Esophagus muscularis mucosa (tissue), 4 donors: ENCODE measurements at places on chromosomes 4 and X.

DNA sequence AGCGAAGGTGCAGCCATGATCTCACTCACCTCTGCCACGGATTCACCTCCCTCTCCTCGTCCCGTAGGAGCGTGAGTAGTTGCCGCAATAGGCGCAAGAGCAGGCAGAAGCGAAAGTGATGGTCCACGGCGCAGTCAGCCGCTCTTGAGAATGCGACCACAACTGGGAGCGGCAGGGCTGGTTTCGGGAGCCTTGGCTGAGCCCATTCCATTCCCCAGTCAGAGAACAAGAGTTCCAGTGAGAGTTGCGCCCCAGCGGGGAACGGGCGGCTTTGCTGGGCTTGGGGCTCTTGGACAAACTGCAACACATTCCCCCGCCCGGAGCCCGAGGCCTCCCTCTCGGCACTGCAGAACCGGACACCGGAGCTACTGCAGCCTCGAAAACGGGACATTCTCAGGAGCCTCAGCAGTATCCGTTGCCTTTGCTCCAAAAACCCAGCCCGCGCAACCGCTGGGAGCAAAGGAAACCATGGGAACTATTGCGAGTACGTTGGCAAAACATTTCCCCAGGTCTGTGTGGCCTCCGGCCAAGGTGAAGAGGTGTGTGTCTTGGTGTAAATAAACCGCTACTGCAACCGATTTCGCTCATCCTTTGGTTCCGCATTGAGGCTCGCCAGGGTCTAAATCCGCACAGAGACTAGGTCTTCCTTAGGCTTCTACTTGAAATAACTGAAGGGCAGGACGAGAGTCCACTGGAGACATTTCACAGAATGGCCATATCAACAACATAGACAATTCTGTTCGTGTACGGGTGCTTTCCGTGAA is 5.7 kb upstream of the ZBTB33 start:
- no peak for DNase-seq

GRCh38 chr4:101178731-101179130 is 168.6 kb downstream of the PPP3CA start:
- no peak for DNase-seq

- no peak for DNase-seq
These were observed 71.1 kb downstream of the CLOCK start for GRCh38 chr4:55475394-55476243.

GRCh38 chr4:180057891-180058671 is 2185.1 kb upstream of the TENM3 start:
- no peak for DNase-seq

- DNase-seq, result no peak
These were observed at the start of gene BMX for GRCh38 chrX:15500497-15500966. Gene BMX (plus strand): TSS chrX:15500807. CDS start chrX:15508354, 7,547 bp downstream.

GRCh38 chrX:16119353-16120220 is 3.8 kb upstream of the GRPR start:
- no peak for DNase-seq

DNA sequence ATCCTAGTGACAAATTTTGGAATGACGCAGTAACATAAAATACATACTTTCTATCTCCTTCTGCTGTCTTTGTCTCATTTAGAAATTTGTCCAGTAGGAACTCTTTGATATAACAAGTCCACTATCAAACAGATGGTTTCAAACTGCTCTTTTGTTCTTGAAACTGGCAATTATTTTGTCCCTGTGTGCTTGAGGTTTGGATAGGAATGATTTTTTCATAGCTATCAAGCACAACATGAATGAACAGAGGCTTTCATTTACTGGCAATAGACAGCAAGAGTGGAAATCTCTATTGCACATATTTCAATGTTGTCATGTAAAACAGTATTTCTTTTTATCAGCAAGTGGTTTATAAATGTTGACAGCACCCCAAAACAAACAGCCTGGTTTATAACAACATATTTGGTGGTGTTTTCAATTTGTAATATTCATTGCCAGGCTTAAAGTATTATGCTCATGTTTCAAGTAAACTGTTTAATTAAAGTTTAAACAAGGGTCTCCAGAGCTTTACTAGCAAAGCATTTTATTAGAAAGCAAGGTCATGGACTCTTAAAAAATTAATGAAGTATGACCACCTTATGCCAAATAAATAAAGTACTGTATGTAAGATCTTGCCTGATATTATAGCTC is 60.0 kb downstream of the TIGD2 start:
- no peak for DNase-seq

DNA sequence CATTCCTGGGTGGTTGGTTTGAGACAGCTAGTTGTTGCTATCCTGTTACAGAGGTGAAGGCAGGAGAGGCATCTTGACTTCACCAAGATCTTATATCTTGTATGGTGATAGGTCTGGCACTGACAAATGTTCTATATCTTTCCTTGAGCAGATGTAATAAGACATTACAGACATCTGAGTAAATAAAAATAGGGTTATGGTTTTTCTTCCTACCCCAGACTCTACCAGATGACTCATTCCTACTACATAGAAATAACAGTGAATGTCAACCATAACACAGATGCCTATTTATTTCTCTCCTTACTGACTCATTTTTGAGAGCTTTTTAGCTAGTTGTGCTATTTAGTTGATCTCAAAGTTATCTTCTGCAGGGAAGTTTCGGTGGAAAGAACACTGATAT is 21.9 kb downstream of the HNRNPH2 start:
- no peak for DNase-seq

- no peak for DNase-seq
These were observed 17.0 kb downstream of the HTT start for GRCh38 chr4:3091464-3091863.

DNA sequence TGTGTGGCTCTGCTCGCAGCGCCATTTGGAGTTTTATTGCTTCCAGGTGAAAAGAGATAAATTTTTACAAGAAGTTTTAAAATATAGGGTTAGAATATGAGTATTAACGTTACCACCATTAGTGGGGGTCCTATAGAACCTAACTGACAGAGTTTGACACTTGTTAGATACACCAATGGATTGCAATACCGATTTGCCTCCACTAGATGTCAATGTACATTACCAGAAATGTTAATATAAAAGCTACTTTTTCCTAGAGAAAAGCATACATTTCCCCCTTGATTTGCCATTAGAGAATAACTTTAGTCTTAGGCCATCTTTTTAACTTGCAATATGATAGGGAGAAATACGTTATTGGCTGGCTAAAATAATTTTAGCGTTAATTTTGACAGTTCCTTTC is 108.4 kb downstream of the LINC00632 start:
- no peak for DNase-seq

GRCh38 chr4:94168321-94168720 is 39.3 kb upstream of the SMARCAD1 start:
- DNase-seq, result no peak

DNA sequence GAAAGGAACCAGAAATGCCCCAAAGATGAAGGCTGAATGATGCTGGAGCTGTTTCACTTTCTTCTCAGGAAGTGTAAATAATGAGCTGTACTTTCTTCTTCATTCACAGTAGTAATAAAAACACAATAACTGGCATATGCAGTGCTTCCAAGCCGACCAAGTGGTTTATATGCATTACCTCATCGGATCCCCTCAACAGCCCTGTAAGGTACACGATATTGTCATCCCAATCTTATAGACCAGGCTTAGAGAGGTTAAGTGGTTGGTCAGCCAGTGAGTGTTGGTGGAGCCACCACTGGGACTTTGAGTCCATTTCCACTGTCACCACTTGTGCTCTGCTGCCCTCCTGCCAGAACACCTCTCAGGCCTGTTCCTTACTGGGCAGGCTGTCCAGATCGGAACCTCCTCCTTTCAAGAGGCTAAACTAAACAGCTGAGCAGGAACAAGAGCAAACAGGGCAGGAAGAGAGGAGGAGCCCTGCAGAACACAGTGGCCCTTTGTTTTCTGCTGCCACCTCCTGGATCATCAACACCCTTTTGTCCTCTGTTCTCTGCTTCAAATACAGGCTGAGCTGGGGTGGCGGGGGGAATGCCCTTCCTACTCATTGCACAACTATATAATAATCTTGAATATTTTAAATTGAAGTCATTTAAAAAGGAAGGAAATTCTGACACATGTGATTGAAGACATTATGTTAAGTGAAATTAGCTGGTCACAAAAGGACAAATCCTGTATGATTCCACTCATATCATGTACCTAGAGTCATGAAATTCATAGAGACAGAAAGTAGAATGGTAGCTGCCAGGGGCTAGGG is 112.5 kb upstream of the ATP6AP2 start:
- DNase-seq, result no peak

GRCh38 chrX:147875866-147876596 is 35.7 kb upstream of the FMR1 start:
- no peak for DNase-seq

DNA sequence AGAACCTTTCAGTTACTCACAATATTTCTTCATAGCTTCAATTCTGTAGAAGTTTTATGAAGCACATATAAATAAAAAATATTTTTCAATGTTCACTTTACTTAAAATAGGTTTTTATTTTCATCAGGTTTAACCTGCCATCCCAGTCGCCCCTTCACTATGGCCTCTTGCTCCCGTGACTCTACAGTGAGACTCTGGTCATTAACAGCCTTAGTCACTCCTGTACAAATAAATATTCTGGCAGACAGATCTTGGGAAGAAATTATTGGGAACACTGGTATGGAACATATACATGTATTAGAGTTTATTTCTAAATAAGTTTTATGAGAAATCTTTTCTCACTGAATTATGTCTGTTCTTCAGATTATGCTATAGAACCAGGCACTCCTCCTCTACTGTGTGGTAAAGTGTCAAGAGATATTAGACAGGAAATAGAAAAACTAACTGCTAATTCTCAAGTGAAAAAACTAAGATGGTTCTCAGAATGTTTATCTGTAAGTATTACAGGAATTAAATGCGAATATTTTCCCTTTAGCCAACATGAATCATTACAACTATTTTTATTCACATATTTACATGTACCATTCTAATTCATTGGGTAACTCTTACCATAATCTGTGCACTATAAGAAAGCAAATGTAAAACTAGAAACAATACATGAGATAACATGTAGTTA is 45.6 kb downstream of the SPATA4 start:
- no peak for DNase-seq

GRCh38 chrX:100687546-100687945 is 43.5 kb downstream of the SRPX2 start:
- DNase-seq, result no peak

- no peak for DNase-seq
These were observed 626 bp downstream of the JADE3 start for GRCh38 chrX:46912603-46913491.

DNA sequence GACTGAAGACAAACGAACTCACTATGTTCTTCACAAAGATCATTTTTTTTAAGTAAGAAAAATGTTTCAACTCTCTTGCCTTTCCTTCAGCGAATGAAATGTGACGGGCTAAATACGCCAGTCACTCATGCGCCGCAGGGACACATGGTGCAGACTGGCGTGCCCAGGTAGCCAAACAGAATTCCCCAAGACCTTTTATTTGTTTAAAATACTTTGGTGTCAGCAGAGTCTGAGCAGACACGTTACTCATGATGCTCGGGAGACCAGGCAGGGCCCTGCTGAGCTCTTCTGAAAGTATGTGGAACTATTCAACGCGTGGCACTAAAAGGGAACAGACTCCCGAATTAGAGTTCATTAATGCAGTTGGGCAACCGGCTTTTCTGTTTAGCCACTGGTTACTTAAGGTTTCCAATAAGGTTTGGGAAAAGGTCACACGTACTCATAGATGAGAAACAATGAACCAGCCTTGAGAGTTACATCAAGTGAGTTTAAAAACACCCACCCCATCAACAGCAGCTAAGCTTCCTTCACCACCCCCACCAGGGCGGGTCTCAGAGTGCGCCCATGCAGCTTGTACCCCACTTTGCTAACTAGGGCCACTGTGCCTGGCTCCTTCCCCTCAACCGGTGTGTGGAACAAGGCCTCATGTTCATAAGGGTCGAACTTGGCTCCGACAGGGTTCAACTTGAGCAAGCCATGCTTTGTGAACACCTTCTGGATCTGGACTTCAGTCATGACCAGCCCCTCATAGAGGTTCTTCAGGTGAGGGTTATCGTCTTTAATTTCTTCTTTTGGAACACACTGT is 7.3 kb downstream of the GRPEL1 start:
- DNase-seq, result no peak

GRCh38 chrX:34879886-34880285 is 62.7 kb upstream of the FAM47B start:
- DNase-seq, result no peak

DNA sequence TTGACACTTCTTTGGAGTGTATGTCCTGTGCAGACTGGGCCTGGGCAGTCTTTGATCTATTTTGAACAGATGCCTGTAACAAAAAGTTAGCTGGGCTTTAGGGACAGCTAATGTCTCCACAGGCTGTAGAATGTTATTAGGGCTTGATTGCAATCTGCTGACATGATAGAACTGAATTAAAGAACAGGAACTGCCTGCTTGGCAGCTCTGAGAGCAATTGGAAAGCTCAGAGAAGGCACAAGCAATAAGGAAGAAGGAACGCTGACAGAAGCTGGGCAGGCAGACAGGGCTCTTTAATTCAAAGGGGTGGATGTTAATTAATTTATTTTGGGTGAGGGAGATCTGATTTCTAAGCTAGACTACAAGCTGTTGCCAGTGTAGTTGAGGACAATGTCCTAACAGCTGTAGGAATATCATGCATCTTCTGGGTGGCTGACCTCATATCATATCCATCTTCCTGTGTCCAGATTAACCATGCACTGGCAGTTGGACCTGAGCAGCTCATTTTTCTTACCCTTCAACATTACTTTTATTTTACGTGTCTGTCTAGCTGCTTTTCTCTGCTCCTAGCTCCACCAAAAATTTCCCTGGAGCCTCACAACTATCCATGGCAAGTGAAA is 20.7 kb upstream of the GRXCR1 start:
- no peak for DNase-seq

- no peak for DNase-seq
These were observed 36.6 kb downstream of the REPS2 start for GRCh38 chrX:16983051-16983450.

DNA sequence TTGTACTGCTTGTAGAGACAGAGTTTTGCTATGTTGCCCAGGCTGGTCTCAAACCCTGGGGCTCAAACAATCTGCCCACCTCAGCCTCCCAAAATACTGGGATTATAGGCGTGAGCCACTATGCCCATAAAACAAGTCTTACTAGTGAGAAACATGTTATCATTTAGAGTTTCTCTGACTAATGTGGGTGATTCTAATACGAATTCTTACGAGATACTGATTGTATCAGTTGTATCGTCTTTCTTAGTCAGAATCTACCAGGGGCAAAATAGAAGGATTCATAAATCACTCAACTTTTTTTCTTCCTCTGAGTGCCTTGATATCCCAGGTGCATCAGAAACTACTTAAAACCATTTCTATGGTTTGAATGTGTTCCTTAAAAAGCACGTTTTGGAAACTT is 14.4 kb upstream of the NMU start:
- no peak for DNase-seq

GRCh38 chrX:15014281-15014680 is 141.1 kb downstream of the MOSPD2 start:
- no peak for DNase-seq

- no peak for DNase-seq
These were observed 95.5 kb downstream of the TENM3 start for GRCh38 chr4:182338746-182339145.
